NCI-H1092 treated with DMSO at 0.1 percent for 48 hours (cell line): ENCODE measurements at places on chromosomes 3 and 15.

- no peak for DNase-seq
These were observed 216.1 kb downstream of the ATP8B4 start for GRCh38 chr15:49902685-49903501.

DNA sequence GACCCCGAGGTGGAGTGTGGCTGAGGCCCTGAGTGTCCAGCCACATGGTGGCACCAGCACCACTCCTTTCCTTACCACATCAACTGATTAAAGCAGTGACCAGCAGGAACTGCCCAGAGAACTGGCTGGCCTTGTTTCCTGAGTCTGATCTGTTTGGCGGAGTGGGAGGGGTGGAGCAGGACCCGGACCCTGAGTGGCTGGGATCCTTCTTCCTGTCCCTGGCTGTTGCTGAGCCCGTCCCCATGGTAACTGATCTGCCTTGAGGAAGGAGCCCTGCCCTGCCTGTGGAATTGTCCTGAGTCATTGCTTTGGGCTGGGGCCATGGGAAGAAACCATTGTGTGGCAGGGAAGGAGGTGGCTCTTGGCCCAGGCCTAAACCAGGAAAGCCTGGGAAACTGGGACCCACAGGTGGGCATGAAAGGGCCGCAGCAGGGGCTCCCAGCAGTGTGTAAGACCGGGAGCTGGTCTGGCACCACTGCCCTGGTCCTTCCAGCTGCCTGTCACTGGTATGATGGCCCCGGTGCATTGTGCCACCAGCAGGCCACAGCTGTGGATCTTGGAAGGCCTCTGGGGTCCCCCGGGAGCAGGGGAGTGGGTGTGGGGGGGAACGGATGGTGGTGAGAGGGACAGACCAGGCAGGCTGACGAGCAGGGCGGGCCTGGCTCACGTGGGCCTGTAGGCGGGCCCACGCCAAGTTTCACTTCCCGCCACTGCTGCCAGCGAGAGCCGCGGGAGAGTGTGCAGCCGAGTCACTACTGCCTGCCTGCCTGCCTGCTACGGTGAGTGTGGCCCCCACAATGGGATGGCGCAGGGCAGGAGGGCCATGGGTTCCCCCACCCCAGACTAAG is 19.2 kb downstream of the ATRIP start:
- DNase-seq: peak; percentile 58

DNA sequence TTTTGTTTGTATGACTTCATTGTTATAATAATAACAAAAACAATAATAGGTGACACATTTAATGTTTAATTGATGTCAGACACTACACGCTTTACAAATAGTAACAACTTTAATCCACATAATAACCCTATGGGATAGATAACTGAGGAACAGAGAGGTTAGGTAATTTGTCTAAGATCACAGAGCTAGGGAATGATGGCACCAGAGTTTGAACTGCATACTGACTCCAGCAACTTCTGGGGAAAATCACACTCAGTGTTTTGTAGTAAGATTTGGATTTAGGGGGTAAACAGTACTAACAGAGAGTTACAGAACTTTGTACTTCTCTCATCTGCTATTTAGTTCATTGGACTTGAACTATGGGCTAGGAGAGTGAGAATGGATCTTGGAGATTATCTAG is 66.0 kb downstream of the CMSS1 start:
- no peak for DNase-seq

GRCh38 chr3:111733154-111733553 is 125.9 kb upstream of the PHLDB2 start:
- no peak for DNase-seq

DNA sequence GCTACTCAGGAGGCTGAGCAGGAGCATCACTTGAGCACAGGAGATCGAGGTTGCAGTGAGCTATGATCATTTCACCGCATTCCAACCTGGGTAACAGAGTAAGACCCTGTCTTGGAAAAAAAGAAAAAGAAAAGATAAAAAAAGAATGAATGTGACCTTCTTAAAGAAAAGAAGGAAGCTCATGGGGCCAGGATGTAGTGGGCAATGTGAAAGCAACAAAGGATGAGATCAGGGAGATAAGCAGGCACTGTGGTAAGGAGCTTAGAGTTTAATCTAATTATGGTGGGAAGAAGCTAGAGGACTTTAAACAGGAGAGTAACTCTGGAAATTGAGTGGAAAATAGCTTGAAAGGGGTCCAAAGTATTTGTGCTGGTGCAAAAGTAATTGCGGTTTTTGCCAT is 231.6 kb upstream of the UBE2E2 start:
- no peak for DNase-seq

DNA sequence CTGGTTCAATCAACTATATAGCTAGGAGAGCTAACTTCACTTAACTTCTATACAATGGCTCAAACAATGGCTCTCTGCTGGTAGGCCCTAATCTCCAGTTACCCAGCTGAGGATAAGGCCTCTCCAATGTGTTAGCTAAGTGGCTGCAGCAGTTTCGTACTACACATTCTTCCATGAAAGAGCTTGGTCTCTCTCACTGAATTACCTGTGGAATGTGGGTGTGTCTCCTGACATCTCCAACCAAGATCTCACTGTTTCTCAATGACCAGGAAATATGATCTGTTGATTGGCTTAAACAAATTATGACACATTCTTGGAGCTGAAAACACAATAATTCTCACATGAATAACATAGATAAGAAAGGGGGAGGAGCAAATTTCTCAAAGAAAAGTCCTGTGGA is 169.8 kb upstream of the ROBO1 start:
- no peak for DNase-seq

DNA sequence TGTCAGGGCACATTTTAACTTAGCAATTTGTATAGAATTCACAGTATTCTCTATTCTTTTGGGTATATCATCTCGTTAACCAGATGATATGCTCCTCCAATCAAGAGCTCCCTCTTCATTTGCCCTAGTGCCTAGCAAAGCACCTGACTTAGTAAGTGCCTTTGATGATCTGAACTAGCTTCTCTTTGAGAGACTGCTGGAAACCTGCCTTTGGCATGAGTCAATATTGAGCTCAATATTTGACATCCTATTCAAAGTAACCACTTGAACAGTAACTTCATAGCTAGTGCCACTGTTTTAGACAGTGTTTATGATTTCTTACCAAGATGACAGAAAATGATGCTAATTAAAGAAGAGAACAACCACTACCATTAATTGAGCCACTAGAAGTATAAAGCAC is 696.3 kb upstream of the UBE2E2 start:
- no peak for DNase-seq

- no peak for DNase-seq
These were observed 229.0 kb downstream of the TLE3 start for GRCh38 chr15:69868756-69869155.

DNA sequence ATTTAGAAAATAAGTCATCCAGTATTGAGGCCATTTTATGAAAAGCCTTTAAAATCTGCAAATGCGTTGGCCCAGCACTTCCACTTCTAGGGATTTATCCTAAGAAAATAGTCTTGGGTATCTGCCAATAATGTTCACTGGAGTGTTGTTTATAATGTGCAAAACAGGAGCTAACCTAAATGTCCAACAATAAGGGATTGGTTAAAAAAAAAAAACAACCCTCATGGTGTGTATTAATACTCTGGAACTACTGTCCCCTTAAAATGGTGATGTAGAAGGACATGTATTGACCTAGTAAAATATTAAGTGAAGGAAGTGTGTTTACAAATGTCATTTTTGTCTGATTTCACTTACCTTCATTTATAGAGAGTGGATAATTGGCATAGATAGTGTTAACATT is 58.0 kb downstream of the IGF1R start:
- no peak for DNase-seq

DNA sequence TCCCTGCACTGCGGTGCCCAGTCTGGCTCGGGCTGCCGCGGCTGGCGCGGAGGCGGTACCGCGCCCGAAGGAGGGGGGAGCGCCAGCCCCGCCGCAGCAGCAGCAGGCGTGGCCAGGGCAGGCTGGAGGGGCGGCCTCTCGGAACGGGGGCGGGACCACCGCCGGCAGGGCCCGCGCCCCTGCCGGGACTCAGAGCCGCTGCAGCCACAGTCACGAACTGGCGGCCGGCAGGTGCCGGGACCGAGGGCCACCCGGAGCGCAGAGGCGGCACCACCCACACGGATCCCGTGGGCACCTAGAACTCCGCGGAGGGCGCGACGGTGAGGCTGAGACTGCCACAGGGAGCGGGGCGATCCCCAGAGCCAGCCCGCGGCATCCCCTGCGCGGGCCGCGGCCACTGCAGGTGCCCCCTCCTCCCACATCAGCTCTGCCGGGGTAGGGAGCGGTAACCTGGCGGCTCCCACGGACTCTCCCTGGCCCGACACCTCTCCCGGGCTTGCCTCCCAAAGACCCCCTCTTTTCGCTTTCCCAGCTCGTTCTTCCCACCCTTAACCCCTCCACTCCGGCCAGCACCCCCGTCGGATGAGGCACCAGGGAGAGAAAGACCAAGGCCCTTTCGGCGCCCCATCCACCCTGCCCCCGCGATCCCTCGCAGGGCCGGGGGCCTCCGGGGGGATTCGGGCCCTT is at the start of gene VWA5B2:
TSS of gene VWA5B2 (plus strand) at position 192 of the 687 bp plus-strand sequence. CDS start 944 bp downstream, outside the sequence.
- DNase-seq: peak; percentile 76

GRCh38 chr15:44101944-44102343 is 93.1 kb downstream of the FRMD5 start:
- no peak for DNase-seq

- DNase-seq: no peak
These were observed 184.3 kb downstream of the ANXA2 start for GRCh38 chr15:60213377-60214000.

- no peak for DNase-seq
These were observed 6.8 kb downstream of the CSTA start for GRCh38 chr3:122331886-122332285.

DNA sequence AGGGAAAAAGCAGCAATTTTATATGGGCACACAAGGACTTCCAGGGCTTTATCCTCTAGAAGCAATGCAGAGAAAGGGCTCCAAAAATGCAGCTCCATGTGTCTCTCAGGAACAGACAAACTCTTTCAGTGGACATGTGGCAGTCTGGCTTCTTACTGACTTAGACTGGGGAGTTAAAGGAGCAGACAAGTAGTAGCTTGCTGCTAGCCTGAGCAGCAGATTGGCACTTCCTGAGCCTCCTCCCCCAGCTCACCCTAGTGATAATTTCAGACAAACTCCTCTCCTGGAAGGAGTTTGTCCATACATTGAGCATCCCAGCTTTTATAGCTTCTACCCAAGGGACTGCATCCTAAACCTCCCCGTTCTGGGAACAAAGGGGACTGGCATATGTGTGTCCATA is 101.7 kb upstream of the MANF start:
- DNase-seq: no peak

- DNase-seq: no peak
These were observed 10.5 kb downstream of the MYRIP start for GRCh38 chr3:39819899-39820298.
